ENCODE measurements at places on chromosomes 2 and 18.

GRCh38 chr18:51069885-51070284, 39.9 kb downstream of the SMAD4 start:
- no peak for DNase-seq

- DNase-seq: no peak
Observed at GRCh38 chr2:232477751-232478510, 9.7 kb downstream of the ECEL1 start.

DNA sequence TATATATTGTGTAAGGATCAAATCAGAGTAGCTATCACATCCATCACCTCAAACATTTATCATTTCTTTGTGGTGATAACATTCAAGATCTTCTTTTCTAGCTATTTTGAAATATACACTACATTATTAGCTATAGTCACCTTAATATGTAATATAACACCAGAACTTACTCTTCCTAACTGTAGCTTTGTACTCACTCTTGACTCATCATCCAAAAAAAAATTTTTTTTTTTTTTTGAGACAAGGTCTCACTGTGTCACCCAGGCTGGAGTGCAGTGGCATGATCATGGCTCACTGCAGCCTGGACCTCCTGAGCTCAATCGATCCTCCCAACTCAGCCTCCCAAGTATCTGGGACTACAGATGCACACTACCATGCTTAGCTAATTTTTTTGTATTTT, 153.3 kb downstream of the EML6 start:
- DNase-seq: no peak

GRCh38 chr2:229201521-229201920, 69.6 kb downstream of the PID1 start:
- no peak for DNase-seq

DNA sequence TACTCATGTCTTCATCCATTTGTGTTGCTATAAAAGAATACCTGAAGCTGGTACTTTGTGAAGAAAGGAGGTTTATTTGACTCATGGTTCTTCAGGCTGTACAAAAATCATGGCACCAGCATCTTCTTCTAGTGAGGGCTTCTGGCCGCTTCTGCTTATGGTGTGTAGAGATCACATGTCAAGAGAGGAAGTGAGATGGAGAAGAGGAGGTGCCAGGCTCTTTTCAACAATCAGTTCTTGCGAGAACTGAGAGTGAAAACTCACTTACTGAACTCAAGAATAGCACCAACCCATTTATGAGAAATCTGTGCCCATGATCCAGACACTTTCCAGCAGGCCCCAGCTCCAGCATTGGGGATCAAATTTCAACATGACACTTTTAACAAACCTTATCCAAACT, 30.0 kb upstream of the BARD1 start:
- no peak for DNase-seq

DNA sequence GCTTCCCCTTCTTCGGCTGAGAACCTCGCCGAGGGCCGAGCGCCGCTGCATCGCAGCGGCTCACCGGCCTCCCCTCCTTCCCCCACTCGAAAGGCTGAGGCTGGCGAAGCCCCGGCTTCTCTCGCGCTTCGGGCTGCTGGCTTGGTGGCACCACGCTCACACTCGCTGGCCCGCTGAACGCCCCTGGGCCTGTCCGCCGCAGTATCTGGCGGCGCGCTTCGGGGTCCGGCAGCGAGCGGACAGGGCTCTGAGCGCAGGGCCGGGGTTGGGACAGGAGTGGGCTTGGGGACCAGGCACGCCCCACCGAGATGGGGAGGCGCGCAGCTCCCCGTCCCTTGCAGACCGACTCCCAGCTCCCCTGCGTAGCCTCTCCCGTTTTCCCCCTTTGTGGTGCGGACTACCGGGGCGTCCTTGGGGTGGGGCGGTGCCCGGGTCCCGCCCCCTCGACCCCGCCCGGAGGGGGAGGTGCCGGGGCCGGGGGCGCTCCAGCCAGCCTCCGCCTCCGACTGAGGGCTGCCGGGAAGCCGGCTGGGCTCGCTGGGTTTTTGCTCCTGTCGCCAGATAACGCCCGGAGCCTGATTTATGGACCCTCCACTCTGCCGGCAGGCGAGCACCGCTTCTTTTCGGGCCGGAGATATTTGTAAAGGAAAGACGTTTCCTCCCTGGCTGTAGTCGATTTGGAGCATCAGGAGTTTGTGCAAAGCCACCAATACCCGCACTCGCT, 3.8 kb downstream of the GBX2 start:
- no peak for DNase-seq

- DNase-seq: no peak
Observed at GRCh38 chr2:23066686-23067085, 318.3 kb upstream of the KLHL29 start.

GRCh38 chr18:384897-385296, 115.6 kb downstream of the COLEC12 start:
- no peak for DNase-seq

GRCh38 chr2:69300650-69301049, 86.4 kb downstream of the GFPT1 start:
- no peak for DNase-seq

DNA sequence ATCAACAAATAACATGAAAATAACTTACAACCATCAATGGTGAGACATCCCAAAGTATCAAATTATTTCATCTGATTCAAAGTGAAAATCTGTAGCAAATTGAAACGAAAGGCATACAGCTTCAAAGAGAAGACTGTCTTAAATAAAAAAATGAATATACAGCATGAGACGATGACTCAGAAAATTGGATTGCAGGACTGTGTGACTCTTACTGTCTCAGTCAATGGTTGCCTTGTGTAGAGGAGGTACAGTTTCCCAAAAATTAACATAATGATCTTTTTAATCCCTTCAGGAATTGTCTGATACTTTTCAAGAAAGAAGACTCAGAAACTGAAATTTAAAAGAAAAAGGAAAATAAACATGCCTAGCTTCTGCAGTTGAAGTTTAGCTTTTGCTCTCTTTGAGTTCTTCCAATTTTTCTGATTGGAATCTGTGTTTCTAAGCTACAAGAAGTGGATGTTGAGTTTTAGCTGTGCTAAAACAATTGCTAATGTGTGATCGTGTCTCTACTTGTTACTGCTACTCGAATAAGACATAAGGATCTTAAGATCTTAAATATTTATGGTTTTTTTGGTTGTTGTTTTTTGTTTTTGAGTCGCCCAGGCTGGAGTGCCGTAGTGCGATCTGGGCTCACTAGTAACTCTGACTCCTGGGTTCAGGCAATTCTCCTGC, 41.1 kb upstream of the EPB41L3 start:
- DNase-seq: no peak

DNA sequence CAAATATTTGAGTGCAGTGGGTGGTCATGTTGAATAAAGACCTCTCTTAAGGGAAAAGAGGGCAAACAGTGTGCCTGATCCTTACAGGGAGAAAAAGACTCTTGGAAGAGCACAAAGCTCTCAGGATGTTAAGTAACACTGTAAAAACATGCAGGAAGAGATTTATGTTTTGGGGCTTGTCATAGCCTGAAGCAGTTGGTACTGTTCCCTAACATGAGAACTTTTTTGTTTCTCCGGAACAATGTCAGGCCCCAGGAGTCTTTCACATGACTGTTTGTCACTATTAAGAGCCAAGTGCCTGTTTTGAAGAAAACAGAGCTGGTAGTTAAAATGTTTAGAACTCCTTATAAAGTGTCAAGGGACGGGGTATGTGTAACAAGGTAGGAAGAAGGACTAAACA, 83.7 kb upstream of the B3GNT2 start:
- no peak for DNase-seq

- DNase-seq: no peak
Observed at GRCh38 chr2:160063271-160063670, 856 bp upstream of the PLA2R1 start.

GRCh38 chr18:32754508-32755263, 18.1 kb downstream of the KLHL14 start:
- no peak for DNase-seq

DNA sequence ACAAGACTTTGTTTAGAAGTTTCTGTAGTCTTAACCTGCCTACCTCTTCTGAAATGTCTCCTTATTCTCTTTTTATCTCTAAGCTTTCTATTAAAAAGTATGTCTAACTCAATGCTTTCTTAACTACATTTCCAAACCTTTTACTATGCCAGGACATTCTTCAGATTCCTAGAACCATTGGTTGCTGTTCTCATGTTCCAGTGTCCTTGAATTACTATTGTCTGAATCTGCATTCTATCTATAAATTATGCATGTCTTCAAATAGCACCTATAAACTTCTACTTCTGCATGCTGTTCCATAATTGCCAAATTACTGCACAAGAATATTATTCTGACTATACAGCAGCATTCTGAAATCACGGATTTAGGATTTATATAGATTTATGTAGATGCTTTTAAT, 166.0 kb upstream of the VWC2L start:
- no peak for DNase-seq

DNA sequence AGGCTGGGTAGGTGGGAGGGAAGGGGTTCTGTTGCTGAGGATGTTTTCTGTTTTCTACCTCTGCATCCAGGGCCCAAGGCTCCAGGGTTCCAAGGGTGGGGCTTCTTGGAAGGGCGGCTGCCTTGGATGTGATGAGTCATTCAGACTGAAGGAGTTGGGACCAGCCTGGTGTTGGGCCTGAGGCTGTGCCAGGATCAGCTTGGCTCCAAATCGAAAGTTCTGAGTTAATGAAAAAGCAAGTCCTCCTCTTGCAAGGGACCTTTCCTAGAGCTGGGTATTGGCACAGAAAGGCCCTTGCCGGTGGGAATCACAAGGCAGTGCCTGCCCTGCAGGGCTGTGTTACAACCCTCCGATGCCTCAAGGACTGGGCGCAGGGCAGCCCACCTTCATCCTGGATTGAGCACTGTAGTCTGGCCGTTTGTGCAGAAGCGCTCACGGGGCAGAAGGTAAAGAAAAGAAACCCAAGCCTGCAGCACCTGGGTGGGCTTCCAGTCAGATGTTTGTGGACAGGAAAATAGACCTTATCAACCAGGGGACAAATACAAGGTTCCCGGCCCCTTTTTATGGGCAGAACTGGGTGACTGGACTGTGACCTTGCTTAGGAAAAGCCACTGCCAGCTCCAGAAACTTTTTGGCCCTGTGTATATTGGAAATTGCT, 52.5 kb upstream of the MCFD2 start:
- no peak for DNase-seq

GRCh38 chr18:70113511-70113910, 92.0 kb downstream of the RTTN start:
- no peak for DNase-seq
